ENCODE measurements at places on chromosomes 12 and 14. TPM values are rescaled to one million over a fixed set of nuclear protein-coding genes. Genes with fewer than 3 reads are reported as not detected.

The DPPA3 gene
- not detected for total RNA-seq

The EPYC gene
- not detected for total RNA-seq

The RNASE4 gene
- 8.5 TPM for total RNA-seq

The SYNDIG1L gene
- total RNA-seq: not detected

The VDR gene
- total RNA-seq: 19.6 TPM

The SCARB1 gene
- total RNA-seq: 79.1 TPM

The RNASE1 gene
- 0.51 TPM for total RNA-seq

The DAO gene
- not detected for total RNA-seq

The CFAP251 gene
- total RNA-seq: 3.2 TPM

The ART4 gene
- not detected for total RNA-seq

The TNS2 gene
- total RNA-seq: 13.1 TPM

The FOXG1 gene
- not detected for total RNA-seq

The PRKAB1 gene
- total RNA-seq: 16.2 TPM

The C12orf42 gene
- total RNA-seq: not detected

The DACT1 gene
- 0.40 TPM for total RNA-seq

The RNASE13 gene
- not detected for total RNA-seq

The PLA2G1B gene
- total RNA-seq: not detected

The TAS2R8 gene
- total RNA-seq: not detected

The PKP2 gene
- total RNA-seq: 12.7 TPM

The CLEC9A gene
- total RNA-seq: not detected

The CPNE6 gene
- not detected for total RNA-seq

The NOS1 gene
- total RNA-seq: 0.11 TPM

The AKAP5 gene
- total RNA-seq: 0.58 TPM

The C3AR1 gene
- not detected for total RNA-seq

The TMEM132C gene
- not detected for total RNA-seq

The PRPH gene
- total RNA-seq: 0.15 TPM

The SERPINA12 gene
- total RNA-seq: not detected

Measured in PC-3 (cell line).